ENCODE measurements at places on chromosomes 12 and 14.

GRCh38 chr14:21467616-21468015 is 9.1 kb downstream of the RAB2B start:
- DNase-seq, result peak; percentile 95

DNA sequence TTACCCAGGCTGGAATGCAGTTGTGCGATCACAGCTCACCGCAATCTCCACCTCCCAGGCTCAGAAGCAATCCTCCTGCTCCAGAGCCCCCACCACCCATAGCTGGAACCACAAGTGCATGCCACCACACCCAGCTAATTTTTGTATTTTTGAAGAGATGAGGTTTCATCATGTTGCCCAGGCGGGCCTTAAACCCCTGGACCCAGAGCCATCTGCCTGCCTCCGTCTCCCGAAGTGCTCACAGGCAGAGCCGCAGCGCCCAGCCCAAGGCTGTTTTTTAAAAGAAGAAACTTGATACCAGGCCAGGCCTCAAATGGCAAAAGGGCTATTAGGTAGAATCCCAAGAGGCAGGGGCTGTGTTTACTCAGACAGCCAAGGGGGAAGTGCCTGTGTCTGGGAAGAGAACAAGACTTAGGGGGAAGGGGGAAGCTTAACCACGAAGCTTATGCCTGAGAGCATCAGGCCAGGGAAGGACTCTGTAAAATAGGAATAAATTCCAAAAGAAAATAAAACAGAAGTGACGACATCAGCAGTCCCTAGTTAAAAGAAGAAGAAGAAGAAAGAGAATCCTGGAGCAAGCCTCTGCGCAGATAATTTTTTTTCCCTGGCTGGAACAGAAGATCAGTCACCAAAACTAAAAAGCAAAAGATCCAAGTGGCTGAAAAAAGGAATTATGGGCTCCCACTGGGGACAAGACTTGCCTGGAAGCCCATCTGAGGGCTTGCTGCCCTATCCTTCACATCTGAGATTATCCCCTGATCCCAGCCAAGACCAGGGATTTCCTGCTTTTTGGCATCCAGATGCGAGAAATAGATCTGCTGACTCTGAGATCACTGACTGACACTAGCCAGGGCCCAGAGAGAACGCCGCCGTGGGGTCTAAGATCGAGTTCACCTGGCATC is 170.5 kb downstream of the NDUFA12 start:
- peak; percentile 81 for DNase-seq

GRCh38 chr14:22482782-22483553 is 106.1 kb downstream of the DAD1 start:
- no peak for DNase-seq

DNA sequence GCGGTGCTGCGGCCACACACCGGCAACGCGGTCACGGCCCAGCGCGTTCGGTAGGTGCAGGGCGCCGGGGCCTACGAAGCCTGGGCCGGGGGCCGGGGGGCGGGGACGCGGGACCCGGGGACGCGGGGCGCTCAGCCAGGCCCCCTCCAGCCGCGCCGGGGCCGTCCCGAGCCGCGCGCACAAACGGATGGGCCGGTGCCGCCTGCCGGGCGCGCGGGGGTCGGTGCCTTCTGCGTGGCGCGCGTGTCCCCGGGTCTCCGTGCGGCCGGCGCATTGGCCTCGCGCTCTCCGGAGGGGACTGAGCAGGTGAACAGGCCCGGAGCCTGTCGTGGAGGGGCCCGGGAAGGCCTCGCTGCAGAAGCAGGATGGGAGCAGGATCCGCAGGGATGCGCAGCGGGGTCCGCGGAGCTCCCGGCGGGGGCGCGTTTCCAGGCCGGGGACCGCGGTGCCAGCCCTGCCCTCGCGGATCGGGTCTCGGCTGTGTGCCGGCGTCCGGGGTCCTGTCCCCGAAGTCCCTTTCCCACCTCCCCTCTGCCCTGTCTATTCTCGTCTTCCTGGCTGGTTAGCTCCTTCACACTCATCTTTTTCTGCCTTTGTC is 421 bp downstream of the GLT1D1 start:
- DNase-seq, result no peak

- no peak for DNase-seq
These were observed 35.2 kb upstream of the KITLG start for GRCh38 chr12:88615490-88615889.

- no peak for DNase-seq
These were observed 73.3 kb downstream of the NDUFA12 start for GRCh38 chr12:94930216-94930654.

DNA sequence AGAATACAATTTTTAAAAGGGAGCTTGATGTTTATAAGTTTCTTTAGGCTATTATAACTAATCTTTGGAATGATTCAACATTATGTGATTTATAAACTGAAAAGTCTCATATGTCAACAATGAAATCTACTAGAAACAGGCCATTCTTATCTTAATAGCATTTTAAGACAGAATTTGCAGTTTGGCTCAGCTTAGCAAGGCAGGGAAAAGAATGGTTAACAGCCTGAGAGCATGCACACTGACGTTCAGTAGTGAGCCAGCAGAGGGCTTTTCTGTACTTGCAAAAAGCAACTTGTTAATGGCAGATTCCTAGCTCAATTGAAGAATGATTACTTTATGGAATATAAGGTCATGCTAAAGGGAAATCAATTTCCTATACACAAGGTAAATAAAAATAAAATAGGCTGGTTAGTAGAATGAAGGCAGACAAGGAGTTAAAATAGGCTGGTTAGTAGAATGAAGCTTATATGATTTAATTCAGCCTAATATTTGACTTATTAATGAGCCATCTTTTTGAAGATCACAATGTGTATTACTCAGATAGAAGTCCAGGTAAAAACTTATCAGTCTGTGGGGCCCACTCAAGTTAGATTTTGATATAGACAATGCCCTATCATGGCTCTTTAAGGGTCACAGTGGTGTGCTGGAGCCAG is 95.9 kb downstream of the OTOGL start:
- peak; percentile 68 for DNase-seq

DNA sequence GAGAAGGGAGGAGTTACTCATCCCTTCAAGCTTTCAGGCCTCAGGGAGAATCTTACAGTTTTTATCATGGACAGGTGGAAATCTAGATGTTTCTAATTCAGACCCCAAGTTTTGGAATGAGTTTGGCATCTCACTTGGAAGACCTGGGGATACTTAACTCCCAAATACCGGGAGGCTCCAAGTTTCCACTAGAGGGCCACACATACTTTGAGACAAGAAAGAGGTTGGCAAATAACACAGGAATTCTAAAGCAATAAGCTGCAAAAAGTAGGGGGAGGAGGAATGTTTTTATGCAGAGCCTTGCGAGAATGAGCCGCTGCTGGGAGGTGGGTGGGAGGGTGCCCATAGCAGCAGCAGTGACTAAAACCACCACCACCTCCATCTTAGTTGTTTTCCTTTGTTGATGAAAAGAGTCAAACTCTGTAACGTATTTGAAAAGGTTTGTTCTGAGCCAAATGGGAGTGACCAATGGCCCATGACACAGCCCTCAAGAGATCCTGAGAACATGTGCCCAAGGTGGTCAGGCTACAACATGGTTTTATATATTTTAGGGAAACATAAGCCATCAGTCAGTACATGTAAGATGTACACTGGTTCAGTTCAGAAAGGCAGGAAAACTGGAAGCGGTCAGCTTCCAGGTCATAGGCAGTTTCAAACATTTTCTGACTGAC is 34.2 kb upstream of the RNASE1 start:
- DNase-seq, result peak; percentile 23
